Esophagus muscularis mucosa (tissue), 4 donors: ENCODE measurements at places on chromosomes 2 and 18.
A peak's percentile ranks its signal among the peaks of the same experiment; 100 is the strongest.

DNA sequence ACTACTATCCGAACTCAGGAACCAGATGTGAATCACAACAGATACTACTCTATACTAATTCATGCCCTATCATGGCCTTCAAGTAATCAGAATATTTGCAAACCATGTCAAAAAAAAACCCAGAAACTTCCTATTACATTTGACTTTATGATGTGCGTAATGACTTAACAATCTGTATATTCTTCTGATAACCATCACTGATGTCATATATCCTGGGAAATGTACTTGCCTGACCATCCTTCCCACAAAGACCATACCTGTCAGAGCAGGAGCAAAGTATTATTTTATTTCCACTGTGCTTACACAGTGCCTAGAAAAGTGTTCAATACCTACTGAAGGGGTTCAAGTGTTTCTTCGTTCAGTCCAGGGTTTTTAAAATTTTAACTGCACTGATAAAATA lies 27.5 kb downstream of the PPP4R1 start:
- DNase-seq: no peak

GRCh38 chr2:65297544-65297943 lies 69.9 kb downstream of the ACTR2 start:
- no peak for DNase-seq

GRCh38 chr2:191791953-191792560 lies 54.8 kb downstream of the CAVIN2 start:
- DNase-seq: no peak

- DNase-seq: peak; percentile 37
These were observed 35.6 kb downstream of the HDLBP start for GRCh38 chr2:241279828-241280227.

DNA sequence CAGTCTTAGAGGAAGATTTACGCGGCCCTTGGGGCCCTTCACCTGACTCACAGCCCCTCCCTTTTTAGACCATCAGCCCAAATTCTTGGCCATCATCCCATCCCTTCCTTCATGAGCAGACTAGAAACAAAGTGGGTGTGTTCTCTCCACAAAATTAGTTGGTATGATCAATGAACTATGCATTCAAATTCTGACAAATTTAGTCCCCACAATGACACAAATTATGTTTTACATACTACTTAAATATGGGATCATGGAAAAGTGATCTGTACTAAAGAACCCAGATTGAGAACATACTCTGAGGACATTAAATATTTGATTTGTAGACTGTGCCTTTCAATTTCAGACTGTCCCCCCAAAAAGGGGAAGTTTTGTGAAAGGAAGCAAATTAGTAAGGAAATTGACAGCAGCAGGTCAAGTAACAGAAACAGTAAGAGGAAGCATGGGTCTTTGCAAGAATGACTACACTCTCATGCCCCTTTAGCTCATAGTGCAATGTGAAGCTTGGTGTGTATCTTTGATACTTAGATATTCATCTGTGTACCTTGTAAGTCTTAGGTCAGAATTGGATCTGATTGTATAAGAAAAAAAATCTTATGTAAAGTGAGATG lies 2.2 kb upstream of the MAPRE2 start:
- no peak for DNase-seq

DNA sequence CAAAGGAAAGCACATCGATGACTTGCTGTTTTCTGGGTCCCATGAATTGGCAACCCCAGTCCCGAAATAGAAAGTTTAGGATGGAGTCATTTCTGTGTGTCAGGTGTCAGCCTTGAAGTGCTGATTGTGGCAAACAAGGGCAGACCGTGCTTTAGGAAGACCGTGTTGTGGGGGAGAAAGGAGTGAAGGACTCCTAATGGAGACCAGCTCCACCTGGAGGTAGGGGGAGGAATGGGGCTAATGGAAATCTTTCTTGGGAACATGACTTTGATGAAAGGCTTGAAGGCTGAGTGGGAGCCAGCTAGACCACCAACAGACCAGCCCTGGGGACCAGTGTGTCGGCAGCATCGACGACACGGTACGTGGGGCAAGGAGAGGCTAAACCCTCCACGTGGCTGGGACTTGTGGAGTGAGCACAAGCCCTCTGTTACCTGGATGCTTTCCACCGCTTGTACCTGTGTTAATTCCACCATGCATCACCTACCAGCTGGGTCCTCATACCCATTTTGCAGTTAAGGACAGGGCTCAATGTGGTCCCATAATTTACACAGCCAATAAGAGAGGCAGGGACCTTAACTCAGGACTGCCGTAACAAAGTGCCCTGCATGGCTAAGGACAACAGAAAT lies 104.2 kb downstream of the SH3BP4 start:
- DNase-seq: no peak

GRCh38 chr18:24846138-24846537 lies 385.7 kb downstream of the HRH4 start:
- DNase-seq: no peak
